Activated CD4-positive, alpha-beta T cell treated with anti-CD3 and anti-CD28 coated beads, Interleukin-10, Interleukin-2, amounts not matched to agents 100 ng/mL and 50 ng/mL, durations not matched to agents 16 hours and 8 hours (primary cell): ENCODE measurements at places on chromosomes 16 and 17.
A peak's percentile ranks its signal among the peaks of the same experiment; 100 is the strongest.

DNA sequence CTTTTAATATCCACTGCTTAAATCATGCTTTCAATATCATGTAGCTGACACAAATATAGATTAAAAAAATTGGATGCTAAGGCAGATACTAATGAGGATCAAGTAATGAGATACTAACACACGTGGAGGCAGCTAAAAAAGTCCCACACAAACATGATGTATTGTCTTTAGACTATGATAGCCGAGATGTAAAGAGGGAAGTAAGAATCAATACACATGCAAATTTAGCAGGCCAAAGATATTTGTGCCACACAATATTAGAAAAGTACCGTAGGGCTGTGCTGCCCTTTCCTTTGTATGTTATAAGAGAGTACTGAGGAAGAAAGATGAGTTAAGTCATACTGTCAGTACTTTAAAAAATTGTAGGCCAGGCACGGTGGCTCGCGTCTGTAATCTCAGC, 51.4 kb upstream of the STAC2 start:
- DNase-seq = no peak

- peak; percentile 6 for DNase-seq
Measured at GRCh38 chr17:10879190-10879836, 41.4 kb upstream of the PIRT start.

DNA sequence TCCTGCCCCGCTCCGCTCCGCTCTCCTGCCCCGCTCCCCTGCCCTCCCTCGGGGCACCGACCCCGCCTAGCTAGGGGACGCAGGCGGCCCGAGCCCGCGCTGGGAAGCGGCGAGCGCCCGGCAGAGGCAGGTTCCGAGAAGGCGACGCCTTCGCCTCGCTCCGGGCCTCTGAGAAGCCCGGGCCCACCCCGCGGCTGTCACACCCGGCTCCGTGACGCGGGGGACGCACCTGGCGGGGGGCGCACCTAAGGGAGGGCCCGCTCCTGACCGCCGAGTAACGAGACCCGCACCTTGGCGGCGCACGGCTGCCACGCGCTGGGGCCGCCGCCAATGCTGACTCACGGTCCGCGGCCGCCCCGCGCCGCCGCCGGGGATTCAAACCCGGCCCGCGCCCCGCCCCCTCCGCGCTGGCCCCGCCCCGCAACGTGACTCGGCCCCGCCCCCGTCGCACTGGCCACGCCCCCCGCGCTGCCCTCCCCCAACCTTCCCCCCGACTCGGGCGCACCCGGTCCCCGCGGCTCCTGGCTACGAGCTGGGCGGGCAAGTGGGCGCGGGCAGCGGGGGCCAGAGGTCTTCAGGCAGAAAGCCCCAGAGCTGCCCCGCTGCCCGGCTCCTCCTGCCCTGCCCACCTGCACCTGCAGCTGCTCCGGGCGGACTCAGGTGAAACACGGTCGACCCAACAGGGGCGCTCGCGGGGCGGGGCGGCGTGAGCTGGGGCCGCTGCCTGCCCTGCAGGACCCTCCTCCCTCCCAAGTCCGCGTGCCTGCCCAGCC, 27.8 kb downstream of the GNPTG start:
- DNase-seq = peak; percentile 80

- DNase-seq = no peak
Measured at GRCh38 chr16:60107871-60108270, 1373.8 kb upstream of the GOT2 start.

- DNase-seq = no peak
Measured at GRCh38 chr17:19730843-19731242, 14.5 kb upstream of the SLC47A2 start.

DNA sequence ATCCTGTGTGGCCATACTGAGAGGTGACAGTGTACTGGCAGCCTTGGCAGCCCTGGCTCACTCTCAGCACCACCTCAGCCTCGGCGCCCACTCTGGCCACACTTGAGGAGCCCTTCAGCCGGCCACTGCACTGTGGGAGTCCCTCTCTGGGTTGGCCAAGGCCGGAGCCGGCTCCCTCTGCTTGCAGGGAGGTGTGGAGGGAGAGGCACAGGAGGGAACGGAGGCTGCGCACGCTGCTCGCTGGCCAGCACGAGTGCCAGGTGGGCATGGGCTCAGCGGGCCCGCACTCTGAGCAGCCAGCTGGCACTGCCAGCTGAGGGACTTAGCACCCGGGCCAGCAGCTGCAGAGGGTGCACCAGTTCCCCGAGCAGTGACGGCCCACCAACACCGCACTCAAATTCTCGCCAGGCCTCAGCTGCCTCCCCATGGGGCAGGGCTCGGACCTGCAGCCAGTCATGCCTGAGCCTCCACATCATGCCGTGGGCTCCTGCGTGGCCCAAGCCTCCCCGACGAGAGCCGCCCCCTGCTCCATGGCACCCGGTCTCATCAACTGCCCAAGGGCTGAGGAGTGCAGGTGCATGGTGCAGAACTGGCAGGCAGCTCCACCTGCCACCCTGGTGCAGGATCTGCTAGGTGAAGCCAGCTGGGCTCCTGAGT, 184.4 kb upstream of the TOX3 start:
- DNase-seq = no peak

- no peak for DNase-seq
Measured at GRCh38 chr16:497258-497657, 30.3 kb upstream of the CAPN15 start.

DNA sequence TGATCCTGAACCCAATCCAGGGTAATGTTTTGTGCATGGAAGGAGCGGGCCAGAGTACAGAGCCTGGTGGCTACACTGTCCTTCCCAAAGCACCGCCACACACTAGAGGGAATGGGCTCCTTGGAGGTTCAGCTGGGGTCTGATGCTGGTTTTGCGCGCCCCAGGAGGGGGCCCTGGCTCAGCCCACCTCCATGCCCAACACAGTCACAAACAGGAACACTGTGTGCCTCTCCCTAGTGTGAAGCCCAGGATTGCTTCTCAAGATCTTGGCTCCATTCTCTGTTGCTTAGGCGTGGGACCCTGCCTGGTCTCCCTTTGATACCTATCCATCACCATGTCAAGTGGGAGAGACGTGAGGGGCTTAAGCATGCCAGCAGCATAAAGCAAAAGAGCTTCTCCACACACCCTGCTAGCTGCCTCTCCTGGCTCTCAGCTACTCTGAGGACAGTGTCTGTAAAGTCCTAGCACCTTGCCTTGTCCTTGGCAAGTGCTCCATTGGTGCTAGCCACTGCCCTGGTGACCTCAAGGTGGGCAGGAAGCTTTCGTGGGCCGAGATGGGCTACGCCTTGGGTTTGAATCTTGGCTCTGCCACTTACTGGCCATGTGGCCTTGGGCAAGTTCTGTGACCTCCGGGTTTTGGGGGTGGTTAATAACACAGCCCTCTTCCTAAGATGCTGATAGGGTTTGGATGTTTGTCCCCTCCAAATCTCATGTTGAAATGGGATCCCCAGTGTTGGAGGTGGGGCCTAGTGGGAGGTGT, 122.2 kb downstream of the C16orf78 start:
- no peak for DNase-seq

DNA sequence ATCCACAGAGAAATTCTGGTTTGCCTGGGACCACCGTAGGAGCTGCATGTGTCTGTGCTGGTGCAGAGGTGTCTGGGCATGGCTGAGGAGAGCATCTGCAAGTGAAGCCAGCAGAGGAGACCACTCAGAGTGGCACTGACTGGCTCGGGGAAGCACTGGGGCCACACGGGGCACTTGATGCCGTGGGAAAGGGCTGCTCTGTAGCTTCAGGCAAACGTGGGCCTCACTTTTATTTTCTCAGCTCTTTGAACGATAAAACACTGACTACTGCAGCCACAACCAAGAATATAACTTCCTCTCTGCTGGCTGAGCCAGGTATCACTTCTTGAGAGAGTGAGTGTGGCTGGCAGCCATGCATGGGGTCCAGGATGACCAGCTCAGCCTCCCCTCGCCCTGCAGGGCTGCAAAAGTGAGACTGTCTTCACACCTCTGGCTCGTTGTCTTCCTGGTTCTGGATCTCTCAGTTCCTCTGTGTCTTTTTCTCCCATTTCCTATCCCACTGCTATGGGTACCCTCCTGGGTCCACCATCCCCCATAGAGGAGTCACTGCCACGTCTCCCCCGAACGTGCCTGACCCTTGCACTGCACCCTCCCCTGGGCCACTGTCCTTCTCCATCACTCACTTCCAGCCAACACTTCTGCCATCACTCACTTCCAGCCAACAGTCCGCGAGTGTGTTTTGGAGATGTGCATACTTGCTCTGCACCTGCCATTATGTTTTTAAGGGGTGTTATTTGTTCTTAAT, 201.4 kb upstream of the CHMP6 start:
- peak; percentile 55 for DNase-seq

GRCh38 chr16:17744921-17745572, 274.3 kb upstream of the XYLT1 start:
- no peak for DNase-seq

GRCh38 chr16:3838600-3839401, 41.7 kb downstream of the CREBBP start:
- DNase-seq = no peak

DNA sequence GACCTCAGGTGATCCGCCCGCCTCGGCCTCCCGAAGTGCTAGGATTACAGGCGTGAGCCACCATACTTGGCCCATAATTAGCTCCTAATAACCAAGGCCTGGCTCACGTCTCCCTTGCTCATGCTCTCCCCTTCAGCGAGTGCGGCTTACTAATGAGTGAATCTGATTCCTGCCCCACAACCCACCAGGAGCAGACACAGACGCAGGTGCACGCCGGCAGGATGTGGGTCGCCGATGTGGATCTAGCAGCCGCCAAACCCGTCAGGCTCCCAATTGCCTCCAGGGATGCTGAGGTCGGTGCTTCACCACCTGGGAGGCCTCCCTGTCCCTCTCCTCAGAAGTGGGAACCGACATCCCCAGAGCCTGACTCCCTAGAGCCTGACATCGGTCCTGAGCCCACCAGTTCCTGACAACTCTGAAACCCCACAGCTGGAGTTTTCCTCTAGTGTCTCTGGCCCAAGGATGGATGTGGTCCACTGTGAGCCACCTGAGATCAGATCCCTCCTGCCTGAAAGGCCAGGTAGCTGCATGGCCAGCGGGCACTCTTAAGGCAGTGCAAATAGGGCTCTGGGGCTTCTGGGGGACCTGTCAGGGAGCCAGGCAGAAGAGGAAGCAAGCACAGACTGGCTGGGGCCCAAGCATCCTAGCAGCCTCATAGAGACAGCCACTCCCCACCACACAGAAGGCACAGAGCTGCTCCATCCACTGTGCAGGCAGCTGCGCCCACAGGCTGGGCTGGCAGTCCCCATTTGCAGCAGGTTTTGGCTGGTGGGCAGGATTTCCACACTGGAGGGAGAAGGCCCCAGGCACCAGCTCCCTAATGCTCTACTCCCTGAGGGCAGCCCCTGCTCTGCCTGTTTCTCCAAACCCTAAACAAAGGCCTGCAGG, 10.8 kb downstream of the EXOC7 start:
- DNase-seq = no peak

GRCh38 chr16:73025151-73025855, 22.6 kb downstream of the ZFHX3 start:
- no peak for DNase-seq

DNA sequence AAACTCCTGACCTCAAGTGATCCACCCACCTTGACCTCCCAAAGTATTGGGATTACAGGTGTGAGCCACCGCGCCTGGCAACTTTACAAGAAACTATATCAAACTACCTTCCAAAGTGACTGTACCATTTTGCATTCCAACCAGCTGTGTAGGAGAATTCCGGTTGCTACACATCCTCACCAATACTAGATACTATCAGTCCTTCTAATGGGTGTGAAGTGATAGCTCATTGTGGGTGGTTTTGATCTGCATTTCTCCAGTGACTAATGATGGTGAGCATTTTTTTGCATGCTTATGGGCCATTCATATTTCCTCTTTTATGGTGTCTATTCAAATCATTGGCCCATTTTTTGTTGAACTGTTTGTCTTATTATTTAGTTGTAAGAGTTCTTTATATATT, 37.7 kb downstream of the SCNN1B start:
- no peak for DNase-seq

DNA sequence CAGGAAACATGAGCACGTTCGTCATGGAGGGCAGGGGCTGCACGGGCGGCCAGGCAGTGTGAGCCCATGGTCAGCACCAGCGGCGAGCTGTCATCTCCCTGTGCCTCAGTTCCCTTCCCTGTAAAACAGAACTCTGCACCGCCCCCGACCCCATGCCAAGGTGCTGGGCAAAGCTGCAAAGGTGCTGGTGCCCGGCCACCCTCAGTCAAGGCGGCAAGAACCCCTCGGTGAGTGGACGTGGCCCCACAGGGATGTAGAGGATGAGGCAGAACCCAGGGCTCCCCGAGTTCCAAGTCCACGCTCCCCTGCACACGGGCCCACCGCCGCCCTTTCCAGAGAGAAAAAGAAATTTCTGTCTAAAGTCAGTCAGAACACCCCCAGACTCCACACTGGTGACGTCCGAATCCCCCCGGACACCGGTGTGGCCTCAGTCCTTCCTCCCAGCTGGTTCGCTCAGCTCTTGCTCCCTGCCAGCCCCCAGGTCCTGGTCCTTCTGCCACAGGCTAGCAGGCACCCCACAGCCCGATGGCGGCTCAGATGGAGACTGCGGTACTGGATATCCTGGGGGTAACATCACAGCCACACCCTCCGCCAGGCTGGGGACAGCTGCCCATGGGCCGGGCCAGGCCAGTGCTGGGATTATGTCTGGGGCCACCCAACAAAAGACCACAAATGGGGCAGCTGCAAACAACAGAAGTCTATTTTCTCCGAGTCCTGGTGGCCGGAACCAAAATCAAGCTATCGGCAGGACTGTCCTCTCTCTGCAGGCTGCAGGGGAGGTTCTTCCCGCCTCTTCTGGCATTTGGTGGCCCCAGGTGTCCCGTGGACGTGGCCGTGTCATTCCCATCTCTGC, 14.4 kb upstream of the BAHCC1 start:
- no peak for DNase-seq

DNA sequence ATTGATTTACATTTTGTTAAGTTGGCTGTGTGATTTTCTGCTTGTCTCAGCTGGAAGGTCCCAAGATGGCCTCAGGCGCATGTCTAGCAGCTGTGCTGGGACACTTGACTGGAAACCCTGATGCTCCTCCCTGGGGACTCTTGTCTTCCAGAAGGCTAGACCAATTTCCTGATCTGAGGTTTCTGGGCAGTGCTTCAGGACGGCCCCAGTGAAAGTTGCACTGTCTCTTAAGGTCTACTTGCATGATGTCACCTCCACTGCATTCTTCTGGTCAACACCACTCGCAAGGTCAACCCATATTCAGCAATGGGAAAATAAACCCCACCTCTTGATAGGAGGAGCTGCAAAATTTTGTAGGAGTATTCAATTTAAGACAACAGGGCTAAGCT, 116.0 kb downstream of the SALL1 start:
- no peak for DNase-seq

GRCh38 chr17:18949566-18949965, 2.4 kb upstream of the SLC5A10 start:
- no peak for DNase-seq

DNA sequence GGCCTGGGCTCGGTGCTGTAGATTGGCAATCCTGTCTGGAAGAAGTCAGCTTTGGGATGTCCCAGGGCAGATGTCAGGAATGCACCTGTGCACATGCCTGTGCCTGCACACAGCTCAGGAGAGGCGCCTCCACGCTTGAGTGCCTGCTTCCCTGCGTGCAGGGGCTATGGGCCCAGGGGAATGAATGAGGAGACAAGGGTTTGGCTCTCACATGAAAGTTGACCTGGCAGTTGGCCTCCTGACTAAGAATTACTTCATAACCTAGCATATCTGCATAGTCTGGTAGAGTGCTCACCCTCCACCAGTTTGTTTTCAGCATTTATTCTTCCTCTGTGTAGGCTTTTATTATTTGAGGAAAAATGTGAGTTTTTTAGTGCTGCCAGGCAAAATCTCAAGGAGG, 50.0 kb downstream of the PLD6 start:
- no peak for DNase-seq

GRCh38 chr16:88875703-88876234, 9.3 kb upstream of the PABPN1L start:
- no peak for DNase-seq
